Stimulated activated CD8-positive, alpha-beta memory T cell treated with anti-CD3 and anti-CD28 coated beads, Interleukin-7, amount 100 ng/mL, for 48 hours (primary cell): ENCODE measurements at places on chromosomes 4 and X.

GRCh38 chr4:163915896-163916295 is 421.4 kb downstream of the TMA16 start:
- DNase-seq: no peak

DNA sequence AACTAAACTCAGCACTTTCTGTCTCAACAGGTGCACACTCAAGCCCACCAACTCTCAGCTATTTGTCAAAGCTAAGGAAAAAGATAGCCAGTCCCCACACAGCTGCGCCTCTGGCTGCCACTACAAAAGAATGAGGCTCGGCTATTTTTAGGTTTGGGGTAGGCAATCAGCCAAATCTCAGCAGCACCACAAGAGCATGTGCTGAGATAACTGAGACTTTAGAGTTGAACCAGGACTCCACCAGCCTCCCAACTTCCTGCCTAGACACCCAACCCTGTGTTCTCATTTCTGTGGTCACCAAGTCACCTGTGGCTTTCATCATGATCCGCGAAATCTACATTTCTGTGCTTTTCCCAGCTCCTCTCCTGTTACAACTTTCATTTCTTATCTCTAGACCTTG is 28.0 kb downstream of the DMD start:
- DNase-seq: no peak

GRCh38 chr4:151692821-151693673 is 67.8 kb downstream of the GATB start:
- no peak for DNase-seq

GRCh38 chr4:1337376-1337831 is 9.6 kb upstream of the UVSSA start:
- peak; percentile 88 for DNase-seq

DNA sequence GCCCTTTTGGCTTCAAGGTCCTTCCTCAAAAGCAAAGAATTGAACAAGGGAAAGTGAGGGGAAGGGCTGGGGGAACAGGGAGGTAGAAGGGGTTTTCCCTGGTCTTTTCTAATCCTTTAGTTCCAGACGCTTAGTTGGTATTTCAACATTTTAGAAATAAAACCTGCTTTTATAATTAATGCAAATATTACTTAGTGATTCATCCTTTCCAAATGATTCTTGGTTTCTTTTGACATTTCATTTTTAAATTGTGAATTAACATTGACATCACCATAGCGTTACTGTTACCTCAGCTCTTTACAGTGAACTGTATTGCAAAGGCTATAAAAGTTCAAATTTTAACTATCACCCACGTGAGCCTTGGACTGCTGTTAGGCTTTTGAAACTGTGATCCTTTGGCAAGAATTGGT is 20.9 kb downstream of the NFKB1 start:
- no peak for DNase-seq

DNA sequence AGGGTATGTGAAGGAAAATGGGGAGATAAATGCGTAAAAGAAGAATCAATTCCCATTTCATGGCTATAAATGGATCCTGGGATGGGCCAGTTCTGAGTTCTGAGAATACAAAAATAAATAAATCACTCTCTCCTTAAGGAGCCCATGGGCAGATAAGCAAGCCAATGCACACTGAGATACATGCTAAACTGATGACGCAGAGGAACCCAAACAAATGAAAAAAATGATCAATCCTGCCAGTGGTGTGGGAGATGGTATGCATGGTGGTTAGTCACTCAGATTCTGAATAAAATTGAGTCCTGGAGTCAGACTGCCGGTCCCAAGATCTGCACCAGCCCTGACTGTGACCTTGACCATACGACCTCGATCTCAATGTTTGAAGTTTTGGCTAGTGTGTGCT is 59.7 kb downstream of the NEIL3 start:
- no peak for DNase-seq

- DNase-seq: no peak
These were observed 456.1 kb downstream of the KCTD8 start for GRCh38 chr4:43992552-43992951.

DNA sequence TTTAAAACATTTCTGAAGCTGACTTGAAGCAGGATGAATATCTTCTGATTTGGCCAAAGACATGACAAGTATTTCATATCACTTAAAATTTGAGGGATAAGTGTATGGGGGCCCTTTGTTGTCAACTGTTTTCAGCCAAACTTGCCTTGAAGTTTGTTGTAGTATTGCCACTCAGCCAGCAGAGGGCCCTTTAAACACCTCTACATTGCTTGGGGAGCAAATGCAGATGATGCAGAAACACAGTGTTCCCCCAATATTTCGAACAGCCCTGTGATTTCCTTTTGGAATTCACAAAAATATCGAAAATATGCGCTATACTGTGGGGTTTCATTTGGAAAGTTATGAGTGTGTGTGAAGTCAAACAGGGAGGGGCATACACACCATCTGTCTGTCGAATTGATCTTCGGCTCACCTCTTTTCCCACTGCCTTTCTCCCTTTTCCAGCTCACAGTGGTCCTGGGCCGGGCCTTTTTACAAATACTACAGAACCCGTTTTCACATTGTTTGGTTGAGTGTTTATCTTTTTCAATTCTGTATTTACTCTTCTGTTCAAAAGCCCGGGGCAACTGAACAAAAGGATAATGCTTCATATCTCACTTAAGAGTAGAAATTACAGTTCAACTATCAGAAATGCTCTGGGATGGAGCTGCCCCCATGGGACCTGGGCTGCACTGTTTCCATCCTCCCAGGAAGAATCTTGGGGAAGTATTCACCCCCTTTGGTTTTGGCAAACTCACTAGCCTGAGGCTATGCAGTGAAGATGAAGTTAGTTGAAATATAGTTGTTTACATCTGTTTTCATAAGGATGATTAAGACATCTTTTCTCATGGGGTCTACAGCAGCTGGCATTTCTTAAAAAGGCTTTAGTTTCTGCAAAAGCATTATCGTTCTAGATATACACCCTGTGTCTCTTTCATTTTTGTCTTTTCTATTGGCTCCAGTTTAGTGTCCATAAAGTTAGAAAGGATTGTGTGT is 137.6 kb downstream of the EGF start:
- DNase-seq: no peak

- no peak for DNase-seq
These were observed 33.7 kb downstream of the CLOCK start for GRCh38 chr4:55512922-55513571.

- DNase-seq: no peak
These were observed 114.6 kb upstream of the SH3RF1 start for GRCh38 chr4:169385376-169385775.

DNA sequence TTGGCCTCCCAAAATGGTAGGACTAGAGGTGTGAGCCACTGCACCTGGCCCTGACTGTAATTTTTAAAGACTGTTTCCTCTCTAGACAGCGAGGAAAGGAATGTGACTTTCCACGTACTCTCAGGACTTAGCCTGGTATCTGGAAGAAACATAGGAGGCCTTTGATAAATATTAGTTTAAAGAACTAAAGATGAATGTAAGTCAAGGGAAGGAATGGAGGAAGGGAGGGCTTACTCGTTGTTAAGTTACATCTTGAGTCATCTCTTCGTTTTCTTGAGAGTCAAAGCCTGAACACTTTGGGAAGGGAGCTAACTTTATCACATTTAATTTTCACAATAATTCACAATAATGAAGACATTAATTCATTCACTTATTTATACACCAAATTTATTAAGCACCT is 7.2 kb upstream of the LNX1 start:
- DNase-seq: no peak

GRCh38 chr4:54723820-54724219 is 66.1 kb downstream of the KIT start:
- DNase-seq: no peak

GRCh38 chrX:49919617-49920016 is 2.8 kb upstream of the CLCN5 start:
- no peak for DNase-seq

- peak; percentile 59 for DNase-seq
These were observed 82.6 kb downstream of the HADH start for GRCh38 chr4:108072300-108072699.

- DNase-seq: no peak
These were observed 68.5 kb upstream of the FSTL5 start for GRCh38 chr4:162232349-162232748.

DNA sequence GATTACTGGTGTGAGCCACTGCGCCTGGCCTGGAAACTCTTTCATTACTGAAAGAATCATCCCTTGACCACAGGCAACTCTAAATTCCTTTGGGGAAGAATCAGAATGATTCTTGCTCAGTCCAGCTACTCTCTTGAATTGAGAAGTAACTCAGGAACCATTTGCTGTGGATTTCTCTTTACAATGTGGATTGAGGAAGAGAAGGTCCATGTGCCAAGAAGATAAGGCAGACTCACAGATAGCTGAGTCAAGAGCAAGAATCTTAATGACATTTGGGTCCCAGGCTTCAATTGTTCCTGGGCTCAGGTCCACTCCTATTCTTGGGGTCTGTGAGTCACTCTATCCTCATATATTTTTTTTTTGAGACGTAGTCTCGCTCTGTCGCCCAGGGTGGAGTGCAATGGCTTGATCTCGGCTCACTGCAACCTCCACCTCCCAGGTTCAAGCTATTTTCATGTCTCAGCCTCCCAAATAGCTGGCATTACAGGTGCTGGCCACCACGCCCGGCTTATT is 6.2 kb upstream of the MGARP start:
- DNase-seq: no peak

GRCh38 chrX:73214426-73215094 is at the start of gene NAP1L2:
Gene NAP1L2 (minus strand): TSS chrX:73214851. CDS start chrX:73214492, 359 bp downstream.
- DNase-seq: peak; percentile 19

DNA sequence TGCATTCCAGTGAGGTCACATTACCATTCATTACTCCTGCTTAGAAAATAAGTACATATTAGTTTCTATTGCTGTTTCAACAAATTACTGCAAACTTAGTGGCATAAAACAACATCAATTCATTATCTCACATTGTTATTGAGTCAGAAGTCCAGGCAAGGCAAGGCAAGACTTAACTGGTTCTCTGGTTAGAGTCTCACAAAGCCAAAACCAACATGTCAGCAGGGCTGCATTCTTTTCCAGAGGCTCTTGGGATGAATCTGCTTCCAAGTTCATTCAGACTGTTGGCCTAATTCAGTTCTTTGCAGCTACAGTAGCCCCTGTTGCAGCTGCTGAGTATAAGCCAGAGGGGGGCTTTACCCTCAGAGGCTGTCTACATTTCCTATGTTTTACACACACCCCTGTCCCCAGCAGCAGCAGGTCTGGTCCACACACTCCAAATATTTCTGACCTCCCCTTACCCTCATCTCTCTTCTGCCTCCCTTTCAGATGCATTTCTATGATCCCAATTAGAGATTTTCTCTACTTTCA is 892.1 kb upstream of the EPHA5 start:
- no peak for DNase-seq
